Stimulated activated CD8-positive, alpha-beta memory T cell treated with anti-CD3 and anti-CD28 coated beads, Interleukin-4, amount 100 ng/mL, for 1 hour (primary cell): ENCODE measurements at places on chromosomes 3 and 15.

- DNase-seq: no peak
These were observed 68.5 kb upstream of the ATP13A5 start for GRCh38 chr3:193446965-193447602.

GRCh38 chr3:107227091-107227490, 150.1 kb upstream of the CCDC54 start:
- no peak for DNase-seq

DNA sequence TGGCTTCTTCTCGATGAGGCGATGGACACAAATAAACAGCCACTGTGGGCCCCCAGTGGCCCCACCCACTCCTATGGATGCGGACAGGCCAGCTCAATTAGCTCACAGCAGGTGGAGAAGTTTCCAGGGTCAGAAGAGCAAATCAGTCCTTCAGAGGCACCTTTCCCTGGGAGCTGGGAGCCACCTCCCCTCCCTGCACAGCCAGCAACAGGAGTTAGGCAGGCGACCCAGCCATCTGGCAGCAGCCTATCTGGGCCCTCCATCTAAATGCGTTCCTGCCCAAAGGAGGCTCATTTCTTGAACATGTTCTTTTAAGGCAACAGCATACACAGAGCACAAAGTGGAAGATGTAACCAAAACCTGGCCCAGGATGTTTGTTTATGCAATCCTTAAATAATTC, 211.9 kb upstream of the ARRDC4 start:
- DNase-seq: no peak

DNA sequence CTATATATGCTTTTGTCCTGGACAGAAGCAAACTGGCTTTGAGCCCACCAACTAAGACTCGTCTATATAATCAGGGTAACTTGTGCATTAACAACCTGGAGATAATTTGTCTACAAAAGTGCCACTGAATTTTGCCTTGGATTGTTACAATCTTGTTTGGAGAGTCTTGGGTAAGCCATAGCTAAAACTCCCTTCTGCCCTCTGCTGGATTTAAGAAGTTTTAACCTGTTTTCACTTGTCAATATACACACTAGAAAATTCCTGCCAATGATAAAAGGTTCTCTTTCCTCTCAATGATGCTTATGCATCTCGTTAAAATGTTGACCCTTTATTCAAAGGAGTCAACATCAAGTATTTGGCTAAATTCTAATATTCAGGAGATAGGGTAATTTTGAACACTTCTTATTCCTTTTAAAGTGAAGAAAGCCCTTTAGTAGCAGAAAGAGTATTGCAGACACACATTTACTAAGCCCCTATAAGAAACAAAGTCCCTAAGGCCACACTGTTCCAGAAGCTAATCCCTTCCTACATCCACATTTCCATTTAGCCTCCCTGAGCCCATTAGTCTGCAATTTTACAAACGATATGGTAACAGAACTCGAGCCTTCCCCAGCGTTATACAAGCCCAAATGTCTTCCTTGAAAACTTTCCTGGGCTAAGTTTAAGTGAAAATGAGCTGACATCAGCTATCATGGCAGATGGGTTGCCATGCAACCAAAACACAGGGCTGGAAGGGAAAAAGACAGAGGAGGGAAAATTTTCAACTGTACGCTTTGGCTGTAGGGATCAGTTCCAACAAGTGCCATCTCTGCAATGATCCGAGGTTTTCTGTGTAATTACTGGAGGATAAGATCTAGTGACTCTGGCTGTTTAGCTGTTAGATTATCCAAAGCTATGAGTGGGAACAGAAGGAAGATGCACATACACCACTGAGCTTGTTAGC, 75.9 kb upstream of the FGF12 start:
- no peak for DNase-seq

DNA sequence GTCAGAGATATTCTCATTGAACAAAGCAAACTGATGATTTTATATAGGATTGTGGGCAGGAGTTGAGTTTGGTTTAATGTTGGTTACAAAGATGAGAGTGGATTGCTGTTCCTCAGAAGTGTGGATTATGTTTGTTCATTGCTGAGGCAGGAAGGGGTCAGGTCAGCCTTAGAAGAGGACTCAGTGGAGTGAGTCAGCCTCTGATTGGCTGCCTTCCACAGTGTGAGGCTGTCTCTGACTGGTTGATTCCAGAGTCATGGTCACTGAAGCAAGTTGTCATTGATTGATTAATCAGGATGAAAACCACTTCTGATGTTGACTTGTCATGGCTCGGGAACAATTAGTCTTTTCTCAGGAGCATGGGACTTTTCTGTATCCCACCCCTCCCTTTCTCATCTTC, 36.2 kb downstream of the KBTBD12 start:
- no peak for DNase-seq

GRCh38 chr3:194711286-194711685, 25.6 kb downstream of the FAM43A start:
- no peak for DNase-seq

DNA sequence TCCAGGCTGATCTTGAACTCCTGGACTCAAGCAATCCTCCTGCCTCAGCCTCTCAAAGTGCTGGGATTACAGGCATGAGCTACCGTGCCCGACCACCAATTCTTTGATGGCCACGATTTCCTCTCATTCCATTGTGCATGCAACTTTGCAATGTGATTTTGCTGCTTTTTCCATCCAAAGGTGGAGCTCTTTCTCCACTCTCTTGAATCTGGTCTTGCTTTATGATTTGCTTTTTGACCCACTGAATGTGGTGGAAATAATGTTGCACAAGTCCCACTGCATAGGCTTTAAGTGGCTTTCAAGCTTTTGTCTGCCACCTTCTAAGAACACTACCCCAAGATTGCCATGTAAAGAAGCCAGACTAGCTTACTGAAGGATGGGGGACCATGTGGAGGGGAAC, 10.6 kb downstream of the RPS27L start:
- DNase-seq: no peak

GRCh38 chr3:152196782-152197181, 71.9 kb upstream of the MBNL1 start:
- DNase-seq: no peak

DNA sequence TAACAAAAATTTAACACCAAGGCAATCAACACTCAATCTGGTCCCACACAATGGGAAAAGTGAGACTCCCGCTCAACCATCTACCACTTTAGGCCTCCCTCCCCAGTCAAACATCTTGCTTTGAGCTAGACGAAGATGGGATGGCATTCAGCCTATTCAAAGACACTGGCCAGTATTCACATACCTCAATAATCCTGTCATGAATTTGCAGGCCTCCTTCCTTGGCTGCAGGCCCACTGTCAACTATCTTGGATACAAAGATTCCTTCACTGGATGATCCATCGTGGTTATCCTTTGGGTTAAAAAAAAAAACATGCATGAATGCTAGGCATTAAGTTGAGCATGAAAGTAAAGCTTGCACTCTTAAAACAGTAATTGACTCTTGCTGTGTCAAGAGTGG, 22.6 kb downstream of the PDZRN3 start:
- DNase-seq: no peak

GRCh38 chr3:33602829-33603228, 115.2 kb downstream of the CLASP2 start:
- no peak for DNase-seq

DNA sequence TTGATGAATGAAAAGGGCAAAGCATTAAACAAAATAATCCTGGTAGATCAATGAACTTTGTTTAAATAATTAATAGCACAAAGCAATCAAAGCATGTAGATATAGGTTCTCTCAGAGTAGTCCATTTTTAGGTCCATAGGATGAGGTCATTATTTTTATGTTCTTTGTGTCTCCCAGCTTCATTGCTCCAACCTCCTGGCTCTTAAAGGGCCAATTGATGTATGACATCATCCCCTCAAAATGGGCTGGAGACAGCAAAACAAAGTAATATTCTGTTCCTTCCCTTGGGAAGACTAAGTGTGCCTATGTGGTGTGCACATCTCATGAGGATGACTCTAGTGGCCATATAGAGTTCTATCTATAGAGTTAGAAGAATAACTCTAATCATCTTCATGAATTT, 49.5 kb downstream of the HMG20A start:
- DNase-seq: no peak

- DNase-seq: no peak
These were observed 45.4 kb downstream of the CACNA2D2 start for GRCh38 chr3:50457988-50458387.

DNA sequence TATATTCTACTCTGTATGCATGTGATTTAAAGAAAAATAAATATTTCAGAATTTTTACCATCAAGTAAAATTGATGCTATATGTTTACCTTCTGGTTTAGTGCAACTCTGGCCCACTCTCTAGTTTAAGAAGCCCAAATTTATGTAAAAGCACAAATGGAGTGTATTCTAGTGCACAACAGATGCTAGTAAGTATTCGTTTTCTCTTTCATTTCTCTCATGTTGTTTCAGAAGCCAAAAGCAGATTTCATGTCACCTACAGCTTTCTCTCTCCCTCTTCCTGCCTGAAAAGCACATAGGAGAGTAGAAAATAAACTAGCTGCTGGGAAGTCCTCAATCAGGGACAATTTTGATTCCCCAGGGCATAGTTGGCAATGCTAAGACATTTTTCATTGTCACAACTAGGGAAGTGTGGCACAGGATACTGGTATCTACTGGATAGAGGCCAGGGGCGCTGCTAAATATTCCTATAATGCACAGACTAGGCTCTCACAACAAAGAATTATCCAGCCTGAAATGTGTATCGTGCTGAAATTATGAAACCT, 147.4 kb upstream of the ARHGEF26 start:
- DNase-seq: no peak

DNA sequence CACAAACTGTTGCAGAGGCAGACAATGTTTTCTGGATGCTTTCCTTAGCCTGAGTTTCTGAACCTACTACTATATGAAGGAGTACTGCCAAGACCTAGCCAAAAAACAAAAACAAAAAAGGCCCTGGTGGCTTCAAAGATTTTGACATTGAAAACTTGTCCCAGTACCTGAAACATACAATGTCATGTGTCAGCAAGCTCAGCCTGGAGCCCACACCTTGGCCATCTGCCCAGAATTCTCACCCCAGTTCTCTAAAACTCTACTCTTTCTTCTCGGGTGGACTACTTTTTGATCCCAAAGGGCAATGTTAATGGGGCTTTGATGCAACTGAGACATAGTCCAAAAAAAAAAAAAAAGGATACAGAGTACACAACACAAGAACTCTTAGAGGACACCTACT, 81.4 kb downstream of the FAM174B start:
- no peak for DNase-seq

- DNase-seq: no peak
These were observed 41.5 kb downstream of the SAXO2 start for GRCh38 chr15:82303956-82304777.

DNA sequence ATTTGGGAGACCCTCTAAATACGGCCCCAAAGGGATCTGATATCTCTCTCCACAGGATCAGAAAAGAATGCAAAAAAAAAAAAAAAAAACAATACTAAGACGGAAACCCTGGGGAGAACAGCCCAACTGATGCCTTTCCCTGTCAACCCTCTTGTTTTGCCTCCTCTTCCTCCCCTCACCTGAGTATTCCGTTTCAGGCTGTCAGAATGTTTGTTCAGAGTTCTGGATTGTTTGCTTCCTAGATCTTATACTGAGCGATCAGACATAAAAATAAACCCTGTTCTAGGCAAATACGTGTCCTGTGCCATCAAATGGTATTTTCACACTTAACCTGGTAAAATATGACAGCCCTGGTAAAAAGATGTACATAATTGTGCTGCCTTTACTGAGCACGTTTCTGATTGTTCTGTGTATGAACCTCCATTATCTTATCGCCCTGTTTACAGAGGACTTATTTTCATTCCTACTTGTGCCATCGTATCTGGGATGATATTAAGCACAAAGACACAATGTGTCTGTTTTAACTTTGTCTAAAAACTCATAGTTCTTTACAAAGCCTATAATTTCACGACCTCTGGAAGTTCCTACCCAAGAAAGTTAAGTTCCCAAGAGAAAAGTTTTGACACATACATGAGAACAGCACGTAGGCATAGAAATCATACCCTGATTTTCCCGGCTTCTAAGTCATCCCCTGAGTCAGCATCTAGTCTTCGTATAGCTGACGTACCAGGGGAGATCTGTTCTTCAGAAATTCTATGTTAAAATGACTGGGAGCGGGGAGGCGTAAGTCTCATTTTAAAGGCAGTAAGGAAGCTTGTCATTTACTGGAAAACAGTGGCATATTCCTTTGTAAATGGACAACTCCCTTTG, 856 bp downstream of the ZBTB38 start:
- DNase-seq: no peak

GRCh38 chr3:123081718-123082369, 15.0 kb downstream of the PDIA5 start:
- DNase-seq: no peak

- no peak for DNase-seq
These were observed 317.3 kb downstream of the FGF12 start for GRCh38 chr3:192409838-192410683.

DNA sequence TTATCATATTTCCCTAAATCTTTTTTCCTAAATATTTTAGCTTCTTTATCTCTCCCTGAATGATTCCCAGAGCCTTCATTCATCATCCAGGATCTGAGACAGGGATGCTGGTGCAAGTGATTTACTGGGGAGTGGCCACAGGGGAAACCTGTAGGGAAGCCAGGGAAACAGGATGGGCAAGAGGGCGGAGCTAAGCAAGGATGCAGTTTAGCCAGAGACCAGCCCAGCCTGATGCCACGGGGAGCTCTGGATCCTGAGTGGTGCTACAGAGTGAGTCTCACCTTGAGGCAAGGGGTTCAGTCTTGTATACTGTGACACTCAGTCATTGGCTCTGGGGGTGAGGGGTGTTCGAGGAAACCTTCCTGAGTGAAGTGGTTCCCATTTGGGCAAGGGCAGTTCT, 39.7 kb upstream of the LRRFIP2 start:
- DNase-seq: no peak

- no peak for DNase-seq
These were observed 138.7 kb upstream of the TGFBR2 start for GRCh38 chr3:30467596-30468238.

DNA sequence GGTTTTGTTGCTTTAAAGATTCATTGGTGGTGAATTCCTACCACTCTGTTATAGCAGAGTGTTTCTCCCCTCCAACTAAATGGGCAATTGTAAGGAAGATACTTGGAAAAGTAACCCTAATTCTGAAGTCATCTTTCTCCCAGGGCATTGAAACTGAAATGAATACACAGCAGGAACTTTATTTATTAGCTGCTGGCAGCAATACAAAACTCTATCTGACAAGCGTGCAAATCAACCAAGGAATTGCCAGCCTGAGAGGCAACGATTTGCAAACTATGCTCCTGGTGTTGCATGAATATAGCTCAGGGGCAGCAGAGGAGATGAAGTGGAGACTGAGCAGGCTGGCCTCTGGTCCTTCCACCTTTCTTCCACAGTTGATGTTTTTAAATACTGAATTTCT, 48.9 kb downstream of the CD200R1 start:
- DNase-seq: no peak

DNA sequence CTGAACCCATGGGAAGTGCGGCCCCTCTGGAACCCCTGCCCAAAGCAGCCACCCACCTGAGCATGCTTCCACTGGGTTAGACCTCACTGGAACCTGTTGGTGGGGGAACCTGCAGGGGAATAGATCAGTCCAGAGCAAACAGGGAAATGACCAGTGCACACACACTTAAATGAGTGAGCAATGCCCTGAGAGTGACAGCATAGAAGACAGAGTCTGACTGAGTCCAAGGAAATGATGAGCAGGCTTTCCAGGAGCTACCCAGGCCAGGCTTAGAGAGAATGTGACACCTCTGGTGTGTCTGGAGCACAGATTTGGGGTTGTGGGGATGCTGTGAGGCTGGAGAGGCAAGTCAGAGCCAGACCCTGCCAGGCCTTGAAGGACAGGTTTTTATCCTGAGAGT, 28.5 kb downstream of the PLA1A start:
- no peak for DNase-seq
